Mesothelial cell of epicardium (in vitro differentiated cells): ENCODE measurements at places on chromosomes 3 and 15. TPM values are rescaled to one million over a fixed set of nuclear protein-coding genes. Genes with fewer than 3 reads are reported as not detected.

DNA sequence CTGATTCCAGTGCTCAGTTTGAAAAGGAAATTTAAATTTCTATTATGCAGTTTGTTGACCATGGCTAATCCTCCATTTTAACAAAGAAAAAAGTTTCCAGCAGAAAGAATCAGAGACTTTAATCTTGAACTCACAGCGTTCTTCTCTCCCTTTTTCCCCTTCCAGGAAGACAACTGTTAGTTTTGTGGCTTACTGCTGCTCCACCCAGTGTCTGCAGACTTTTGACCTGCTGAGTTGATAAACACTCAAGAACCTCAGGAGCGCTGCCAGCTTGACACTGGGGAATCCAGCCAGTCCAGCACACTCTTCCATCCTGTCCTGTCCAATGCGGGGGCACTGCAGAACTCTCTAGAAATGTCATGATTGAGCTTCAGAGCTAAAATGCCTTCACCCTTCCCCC lies 134.6 kb downstream of the LRRC28 start:
- no peak for DNase-seq

DNA sequence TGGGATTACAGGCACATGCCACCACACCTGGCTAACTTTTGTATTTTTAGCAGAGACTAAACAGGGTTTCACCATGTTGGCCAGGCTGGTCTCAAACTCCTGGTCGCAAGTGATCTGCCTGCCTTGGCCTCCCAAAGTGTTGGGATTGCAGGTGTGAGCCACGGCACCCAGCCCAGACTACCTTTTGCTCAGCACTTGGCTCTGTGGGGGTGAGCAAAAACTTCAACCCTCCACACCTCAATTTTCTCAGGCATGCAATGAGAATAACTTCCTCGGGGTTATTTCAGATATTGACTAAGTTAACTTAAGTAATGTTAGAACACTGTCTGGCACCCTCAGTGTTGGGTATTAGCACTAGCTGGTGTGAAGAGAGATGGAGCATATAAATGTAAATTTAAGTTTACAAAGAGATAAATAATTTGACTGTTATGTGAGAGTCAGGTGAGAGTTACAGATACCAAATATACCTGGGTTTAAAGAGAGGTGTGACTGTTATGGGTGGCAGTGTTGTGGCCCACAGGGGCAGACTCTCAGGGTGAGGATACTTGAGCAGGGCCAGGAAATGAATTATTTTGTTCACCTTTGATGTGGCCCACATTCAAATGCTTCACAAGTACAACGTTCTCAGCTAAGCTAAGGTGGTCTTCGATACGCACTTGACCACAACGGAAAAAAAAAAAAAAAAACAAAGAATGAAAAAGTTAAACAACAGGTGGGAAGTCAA lies 29.0 kb downstream of the CPOX start:
- no peak for DNase-seq

- no peak for DNase-seq
Observed at GRCh38 chr15:89068325-89068784, 19.9 kb upstream of the ABHD2 start.

DNA sequence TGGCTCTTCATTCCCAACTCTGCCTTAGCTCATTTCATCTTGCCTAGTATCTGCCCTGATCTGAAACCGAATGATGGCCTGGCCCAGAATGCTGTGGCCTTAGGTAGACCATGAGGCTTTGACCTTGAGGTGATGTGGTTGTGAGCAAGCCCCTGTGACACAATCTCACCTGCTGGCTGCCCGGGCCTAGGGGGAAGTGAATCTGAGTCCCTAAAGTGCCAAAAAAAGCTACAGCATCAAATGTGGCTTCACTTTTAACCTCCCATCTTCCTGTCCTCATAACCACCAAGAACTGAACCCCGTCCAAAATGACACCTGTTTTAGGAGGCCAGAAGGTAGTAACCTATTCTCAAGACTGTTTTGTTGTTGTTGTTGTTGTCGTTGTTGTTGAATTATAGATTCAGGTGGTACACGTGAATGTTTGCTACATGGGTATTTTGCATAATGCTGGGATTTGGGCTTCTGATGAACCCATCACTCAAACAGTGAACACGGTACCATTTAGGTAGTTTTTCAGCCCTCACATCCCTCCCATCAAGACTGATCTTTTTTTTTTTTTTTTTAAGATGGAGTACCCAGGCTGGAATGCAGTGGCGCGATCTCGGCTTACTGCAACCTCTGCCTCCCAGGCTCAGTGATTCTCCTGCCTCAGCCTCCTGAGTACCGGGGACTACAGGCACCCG lies 54.6 kb downstream of the MCCC1 start:
- DNase-seq, result no peak

DNA sequence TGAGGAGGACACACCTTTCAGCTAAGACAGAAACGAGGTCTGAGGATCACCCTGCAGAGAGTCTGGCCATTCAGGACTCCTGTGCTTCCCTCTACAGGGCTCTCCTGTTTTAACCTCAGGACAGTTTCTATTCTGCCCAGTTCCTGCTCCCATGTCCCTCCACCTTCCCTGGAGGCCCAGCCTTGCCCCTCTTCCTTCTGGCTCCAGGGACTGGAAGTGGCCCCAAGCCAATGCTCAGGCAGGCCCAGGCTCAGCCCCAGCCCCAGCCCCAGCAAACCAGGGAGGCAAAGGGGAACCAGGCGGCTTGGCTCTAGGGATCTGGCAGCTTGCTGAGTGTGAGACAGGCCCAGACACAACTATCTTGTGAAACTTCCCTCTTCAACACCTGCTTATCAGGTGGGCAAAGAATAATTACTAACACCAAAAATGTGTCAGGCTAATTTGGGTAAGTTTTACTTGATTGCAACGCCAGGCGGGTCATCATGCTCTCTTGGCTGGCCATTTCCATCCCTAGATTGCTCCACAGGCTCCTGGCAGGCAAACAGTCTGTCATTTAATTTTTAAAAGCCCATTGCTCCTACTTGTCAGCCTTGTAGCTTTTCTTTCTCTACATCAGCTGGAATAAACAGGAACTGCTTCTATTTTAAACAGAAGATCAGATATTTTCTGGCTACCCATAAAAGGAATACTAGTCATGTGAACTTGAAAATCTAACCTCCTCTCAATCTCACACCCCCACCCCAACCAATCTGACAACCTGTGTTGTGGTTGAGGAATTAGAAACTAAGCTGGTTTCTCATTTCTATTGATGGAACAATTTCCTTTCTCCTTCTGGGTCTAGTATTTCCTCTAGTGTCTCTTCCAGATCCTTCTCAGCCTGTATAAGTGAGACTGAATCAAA lies 33.5 kb downstream of the UPK1B start:
- no peak for DNase-seq

DNA sequence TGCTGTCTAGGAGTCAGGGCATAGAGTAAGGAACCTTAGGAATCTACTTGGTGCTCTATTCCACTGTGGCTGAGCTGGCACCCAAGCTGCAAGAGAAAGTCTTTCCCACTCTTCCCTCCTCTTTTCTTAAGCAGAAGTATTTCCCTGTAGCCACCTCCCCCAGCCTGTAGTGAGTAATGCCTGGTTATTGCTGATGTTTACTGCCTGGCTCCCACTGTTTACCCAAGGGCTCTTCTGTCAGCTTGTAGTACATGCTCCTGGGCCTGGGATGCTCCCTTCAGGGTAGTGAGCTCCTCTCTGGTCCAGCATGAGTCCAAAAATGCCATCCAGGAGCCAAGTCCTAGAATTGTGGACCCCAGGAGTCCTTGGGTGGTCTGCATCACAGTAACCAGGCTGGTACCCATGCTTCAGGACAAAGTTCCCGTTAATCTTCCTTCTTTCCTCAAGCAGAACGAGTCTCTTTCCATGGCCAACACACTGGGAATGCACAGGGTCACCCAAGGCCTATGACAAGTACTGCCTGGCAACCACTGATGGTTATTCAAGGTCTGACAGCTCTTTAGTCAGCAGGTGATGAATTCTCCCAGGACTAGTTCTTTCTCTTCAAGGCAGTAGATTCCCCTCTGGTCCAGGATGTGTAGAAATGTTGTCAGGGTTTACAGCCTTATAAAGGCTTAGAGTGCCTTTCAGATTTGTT lies 17.6 kb downstream of the GALK2 start:
- no peak for DNase-seq

DNA sequence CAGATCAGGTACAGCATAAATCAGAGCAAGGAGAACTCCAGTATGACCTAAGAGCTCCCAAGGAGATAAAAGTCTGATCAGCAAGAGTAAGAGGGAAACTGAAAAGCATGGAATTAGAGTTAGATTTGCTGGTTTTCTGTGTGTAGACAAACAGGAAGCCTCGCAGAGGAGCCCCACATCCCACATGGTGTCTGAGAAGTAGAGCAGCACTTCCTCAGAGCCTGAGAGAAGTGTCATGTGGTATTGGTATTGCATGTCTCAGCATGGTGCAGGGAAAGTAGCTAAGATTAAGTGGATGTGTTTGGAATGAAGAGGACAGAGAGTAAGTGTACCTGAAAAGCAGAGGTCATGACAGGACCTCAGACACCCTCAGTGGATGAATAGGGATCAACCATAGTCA lies 175.4 kb upstream of the GBE1 start:
- no peak for DNase-seq

DNA sequence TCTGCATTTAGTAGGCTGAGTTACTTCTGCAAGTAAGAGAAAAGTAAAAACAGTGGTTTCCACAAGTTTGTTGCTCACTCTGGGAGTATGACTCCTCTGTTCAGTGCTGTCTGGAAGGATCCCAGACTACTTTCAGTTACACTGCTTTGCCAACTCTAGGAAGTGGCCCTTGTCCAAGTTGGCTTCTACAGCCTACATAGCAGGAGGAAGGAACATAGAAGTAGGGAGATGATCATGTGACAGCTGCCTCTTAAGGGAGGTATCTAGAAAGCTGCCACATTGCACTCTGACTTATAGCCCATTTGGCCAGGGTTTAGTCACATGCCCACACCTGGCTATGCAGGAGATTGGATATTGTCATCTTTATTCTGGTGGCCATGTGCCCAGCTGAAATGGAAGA lies 298.1 kb downstream of the NSUN3 start:
- no peak for DNase-seq

- no peak for DNase-seq
Observed at GRCh38 chr3:39275052-39275451, 4.8 kb downstream of the CX3CR1 start.

DNA sequence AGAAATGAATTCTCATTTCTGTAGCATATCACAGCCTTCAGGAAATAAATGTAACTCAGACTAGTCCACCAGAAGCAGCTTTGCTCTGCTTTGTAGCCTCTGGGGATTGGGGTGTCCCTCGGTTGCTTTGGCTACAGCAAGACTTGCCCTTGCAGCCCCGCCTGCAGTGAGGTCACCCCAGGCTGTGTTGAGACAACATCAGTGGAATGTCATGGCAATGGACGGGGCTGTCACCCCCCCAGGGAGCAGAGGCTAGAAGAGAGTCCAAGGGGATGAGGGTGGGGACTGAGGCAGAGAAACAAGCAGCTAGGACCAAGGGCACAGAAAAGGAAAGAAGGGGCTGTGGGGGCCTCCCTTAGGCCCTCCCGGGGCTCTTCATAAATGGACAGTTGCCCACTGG lies 854 bp downstream of the CLEC3B start:
- no peak for DNase-seq

GRCh38 chr3:140441006-140441405 lies 236.9 kb upstream of the TRIM42 start:
- no peak for DNase-seq

GRCh38 chr15:94893091-94893490 lies 661.7 kb downstream of the MCTP2 start:
- DNase-seq, result no peak

TRPM1 gene
- not detected in 3 replicates for total RNA-seq

RFC4 gene
- total RNA-seq, result 32.9 to 36.0 TPM (median 33.2 TPM) in 3 replicates

LPP gene
- 124 to 132 TPM (median 131 TPM) in 3 replicates for total RNA-seq
